Vein endothelial cell (primary cell): ENCODE measurements at places on chromosomes 1 and 21. TPM values are rescaled to one million over a fixed set of nuclear protein-coding genes. Genes with fewer than 3 reads are reported as not detected.

The PADI2 gene
- total RNA-seq, result under 0.01 TPM in 1 of 2 replicates, not detected in the other

The GPR3 gene
- 0.98 and 2.6 TPM in 2 replicates for total RNA-seq

The SPATA6 gene
- total RNA-seq, result 1.3 and 1.5 TPM in 2 replicates

The THRAP3 gene
- total RNA-seq, result 170 and 183 TPM in 2 replicates

The ACTL8 gene
- not detected in 2 replicates for total RNA-seq

The APOBEC4 gene
- total RNA-seq, result not detected in 2 replicates
